ENCODE measurements at places on chromosomes 7 and 10. TPM values are rescaled to one million over a fixed set of nuclear protein-coding genes. Genes with fewer than 3 reads are reported as not detected.

HBP1 gene
- total RNA-seq = 32.1 TPM

- DNase-seq = no peak
Observed at GRCh38 chr7:66099551-66100407, 14.9 kb upstream of the CRCP start.

- DNase-seq = no peak
Observed at GRCh38 chr10:6165221-6165725, 37.5 kb upstream of the PFKFB3 start.

FAM25A gene
- not detected for total RNA-seq

DNA sequence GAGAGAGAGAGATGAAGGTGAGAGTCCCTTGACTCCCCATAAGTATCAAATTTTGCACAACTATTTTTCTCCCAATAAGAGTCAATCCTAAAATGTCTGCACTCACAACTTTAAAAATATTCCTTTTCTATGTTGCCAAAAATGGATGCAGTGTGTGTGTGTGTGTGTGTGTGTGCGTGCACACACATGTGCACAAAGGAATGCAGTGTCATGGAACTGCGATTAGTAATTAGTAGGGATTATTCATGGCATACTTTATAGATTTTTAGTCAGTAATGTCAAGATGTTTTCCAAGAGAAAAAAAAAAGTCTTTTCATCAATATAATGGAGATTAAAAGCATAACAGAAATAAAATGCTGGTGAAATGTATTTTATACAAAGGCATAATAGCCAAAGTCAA, 179.1 kb upstream of the LRRTM3 start:
- DNase-seq = no peak

ADCY1 gene
- total RNA-seq = 12.8 TPM

- DNase-seq = no peak
Observed at GRCh38 chr7:79292834-79293233, 160.6 kb downstream of the MAGI2 start.

- no peak for DNase-seq
Observed at GRCh38 chr10:75639736-75640135, 208.3 kb downstream of the LRMDA start.

DNA sequence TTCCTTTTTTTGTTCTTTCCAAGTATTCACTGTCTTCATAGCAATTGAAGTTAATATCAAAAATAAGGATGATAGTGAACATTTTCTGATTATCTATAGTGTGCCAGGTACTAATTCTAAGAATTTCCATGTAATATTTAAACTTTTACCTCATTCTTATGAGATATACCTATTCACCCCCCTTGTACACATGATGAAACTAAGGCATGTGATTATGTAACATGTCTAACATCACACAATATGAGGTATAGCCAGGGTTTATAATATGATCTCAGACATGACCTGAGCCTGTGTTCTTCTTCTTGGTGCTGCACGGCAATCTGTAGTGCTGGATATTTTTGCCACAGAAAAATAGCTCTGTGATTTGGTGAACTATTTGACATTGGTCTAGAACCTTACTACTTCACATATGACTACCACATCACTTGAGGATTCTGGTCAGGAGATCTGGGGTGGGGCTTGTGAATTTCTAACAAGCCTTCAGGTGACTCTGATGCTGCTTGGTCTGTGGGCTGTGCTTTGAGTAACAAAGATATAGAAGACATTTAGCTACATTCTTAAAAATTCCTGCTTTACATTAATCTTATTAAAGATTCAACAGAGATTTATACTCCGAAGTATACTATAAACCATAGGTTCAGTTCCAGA, 79.1 kb downstream of the TRIM24 start:
- no peak for DNase-seq

NRG3 gene
- 1.1 TPM for total RNA-seq

- DNase-seq = no peak
Observed at GRCh38 chr10:14032406-14032998, 298.2 kb downstream of the FRMD4A start.

DNA sequence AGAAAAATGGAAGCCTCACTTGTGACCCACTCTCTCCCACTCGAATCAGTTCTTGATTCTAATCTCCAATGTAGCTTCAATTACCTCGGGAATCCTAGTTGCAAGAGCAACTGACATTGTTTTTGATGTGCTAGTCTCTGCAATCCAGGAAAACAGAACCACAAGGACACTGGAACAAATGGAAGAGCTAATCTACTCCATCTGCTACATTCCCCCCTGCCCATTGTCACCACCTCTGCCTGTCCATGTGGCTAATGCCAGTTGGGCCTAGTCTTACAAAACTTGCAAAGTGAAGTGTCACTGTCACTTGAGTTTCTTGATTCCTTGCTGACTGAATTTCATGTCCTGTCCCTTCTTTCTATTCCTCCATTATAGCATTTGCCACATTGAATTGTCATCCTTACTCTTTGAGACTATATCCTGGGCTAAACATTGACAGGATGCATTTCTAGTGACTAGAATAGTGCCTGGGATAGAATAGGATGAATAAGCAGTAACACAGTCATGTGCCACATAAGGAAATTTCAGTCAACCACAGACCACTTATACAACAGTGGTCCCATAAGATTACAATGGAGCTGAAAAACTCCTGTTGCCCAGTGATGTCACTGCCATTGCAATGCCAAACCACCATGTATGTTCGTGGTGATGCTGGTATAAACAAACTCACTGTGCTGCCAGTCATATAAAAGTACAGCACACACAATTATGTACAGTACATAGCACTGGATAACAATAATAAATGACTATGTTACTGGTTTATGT, 13.5 kb downstream of the GCC1 start:
- no peak for DNase-seq

CDK14 gene
- 21.6 TPM for total RNA-seq

TMEM196 gene
- total RNA-seq = not detected

OR6V1 gene
- not detected for total RNA-seq

AKR1C2 gene
- total RNA-seq = 1,010 TPM

GRCh38 chr7:2037808-2038522, 194.8 kb downstream of the MAD1L1 start:
- no peak for DNase-seq

PLAU gene
- 0.50 TPM for total RNA-seq

Measured in left lobe of liver (tissue), 2 donors.